K562 (cell line): ENCODE measurements at places on chromosomes 1 and 21. TPM values are rescaled to one million over a fixed set of nuclear protein-coding genes. Genes with fewer than 3 reads are reported as not detected.

GRCh38 chr1:206496131-206496793, 11.1 kb upstream of the RASSF5 start:
- DNase-seq, result no peak

ETNK2 gene
- total RNA-seq, result 0.13 TPM in 2 replicates

DNA sequence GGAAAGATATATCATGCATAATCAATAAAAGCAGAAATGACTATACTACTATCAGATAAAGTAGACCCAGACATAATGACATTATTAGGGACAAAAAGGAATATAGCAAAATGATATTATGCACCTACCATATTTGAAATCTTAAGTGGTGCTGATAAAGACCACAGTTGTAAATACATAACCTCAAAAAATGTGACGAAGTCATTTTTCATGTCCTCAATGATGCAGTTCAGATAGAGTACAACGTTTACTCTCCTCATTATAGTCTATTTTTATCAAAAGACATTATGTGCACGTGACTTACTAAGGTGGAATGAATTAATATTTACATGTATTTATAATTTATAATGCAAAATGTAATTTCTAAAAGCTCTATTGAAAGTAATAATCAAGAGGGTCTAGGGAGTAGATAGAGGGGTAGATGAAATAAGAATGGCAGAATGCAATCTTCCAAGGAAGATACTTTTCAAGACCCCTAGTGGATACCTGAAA, 61.7 kb upstream of the TNFSF4 start:
- DNase-seq, result no peak

DNA sequence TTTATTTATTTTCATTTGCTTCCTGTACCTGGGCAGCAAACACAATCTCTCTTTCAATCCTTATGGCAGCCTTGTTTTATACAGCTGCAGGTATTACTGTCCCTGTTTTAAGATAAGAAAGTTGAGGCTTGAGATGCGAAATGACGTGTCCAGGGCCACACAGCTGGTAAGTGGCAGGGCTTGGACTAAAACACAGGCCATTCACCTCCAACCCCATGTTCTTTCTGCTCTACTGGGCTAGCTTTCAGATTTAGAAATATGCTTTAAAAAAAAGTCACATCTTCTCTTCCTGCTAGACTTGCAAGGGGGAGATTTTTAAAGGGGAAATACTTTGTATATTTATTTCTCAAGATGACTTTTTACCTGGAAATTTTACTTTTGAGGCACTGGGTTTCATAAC, 62.8 kb downstream of the CNST start:
- DNase-seq, result no peak

- no peak for DNase-seq
These were observed 164.6 kb downstream of the PLPP3 start for GRCh38 chr1:56414728-56415224.

GRCh38 chr1:45359882-45360513, 19.8 kb upstream of the MUTYH start:
- DNase-seq, result peak; percentile 46

GRCh38 chr1:239899747-239900146, 191.9 kb upstream of the FMN2 start:
- DNase-seq, result no peak

DNA sequence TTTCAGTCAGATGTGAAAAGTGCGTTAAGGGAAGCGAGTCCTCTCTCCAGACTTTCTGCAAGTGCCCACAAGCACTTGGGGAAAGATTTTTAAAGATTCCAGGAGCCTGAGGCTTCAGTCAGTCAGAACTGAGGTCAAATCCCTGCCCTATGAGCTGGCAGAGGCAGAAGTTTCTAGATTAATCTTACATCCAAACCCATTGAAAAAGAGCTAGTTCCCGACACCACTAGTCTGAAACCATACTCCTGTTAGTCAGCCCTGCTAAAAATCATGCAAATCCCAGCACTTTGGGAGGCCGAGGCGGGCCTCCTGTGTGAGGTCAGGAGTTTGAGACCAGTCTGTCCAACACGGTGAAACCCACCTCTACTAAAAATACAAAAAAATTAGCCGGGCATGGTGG, 21.0 kb downstream of the RSPH1 start:
- no peak for DNase-seq

GRCh38 chr1:98940722-98941079, 64.0 kb downstream of the PLPPR5 start:
- DNase-seq, result peak; percentile 1
